ENCODE measurements at places on chromosomes 7 and 10.

GRCh38 chr10:126104767-126105166 lies 208.4 kb downstream of the FANK1 start:
- DNase-seq, result no peak

DNA sequence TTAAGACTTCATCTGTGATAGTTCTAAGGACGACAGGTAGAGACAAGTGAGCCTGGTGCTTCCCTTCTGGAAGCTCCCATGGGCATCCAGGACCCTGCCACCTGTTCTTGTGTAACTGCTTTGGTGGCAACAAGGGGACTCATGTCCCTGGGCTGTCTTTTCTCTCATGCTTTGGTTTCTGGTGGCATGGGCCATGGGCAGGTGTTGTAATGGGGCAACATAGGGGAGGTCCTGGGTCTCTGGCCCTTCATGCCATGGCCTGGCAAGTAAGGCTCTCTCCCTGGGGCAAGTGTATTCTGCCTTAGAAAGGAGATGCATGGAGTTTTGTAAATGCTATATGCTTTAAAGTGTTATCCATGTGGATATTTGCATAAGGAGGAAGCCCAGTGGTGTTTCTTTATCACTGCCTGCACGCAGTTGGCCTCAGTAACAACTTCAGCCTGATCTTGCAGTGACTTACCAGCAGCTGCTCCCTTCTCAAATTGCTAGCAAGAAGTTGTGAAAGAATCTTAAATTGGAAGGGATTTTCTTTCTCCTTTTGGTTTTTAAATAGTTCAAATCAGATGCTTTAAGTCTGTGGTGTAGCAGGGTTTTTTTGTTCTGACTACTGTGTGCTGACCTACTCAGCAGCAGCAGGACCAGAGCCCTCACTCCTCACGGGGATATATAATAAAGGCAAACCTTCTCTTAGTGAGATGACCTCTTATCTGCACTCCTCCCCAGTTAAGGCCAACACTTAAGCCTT lies 39.9 kb downstream of the OGDH start:
- no peak for DNase-seq

DNA sequence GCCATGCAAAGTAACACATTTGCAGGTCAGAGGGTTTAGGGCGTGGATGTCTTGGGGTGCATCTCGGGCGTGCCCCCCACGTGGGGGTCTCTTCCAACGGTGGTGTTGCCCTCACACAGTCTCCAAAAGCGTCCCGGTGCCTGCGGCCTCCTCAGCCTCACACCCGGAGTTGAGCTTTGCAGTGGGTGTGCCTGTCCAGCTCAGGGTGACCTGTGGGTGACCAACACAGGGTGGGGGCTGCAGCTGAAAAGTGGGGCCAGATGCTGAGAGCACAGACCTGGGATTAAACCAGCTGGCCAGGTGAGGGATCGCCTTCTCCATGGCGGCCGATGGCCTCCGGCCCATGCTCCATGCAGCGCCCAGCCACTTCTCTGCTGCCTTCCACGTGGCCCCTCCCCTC lies 63.1 kb downstream of the PWWP2B start:
- DNase-seq, result no peak

GRCh38 chr7:134059921-134060320 lies 67.2 kb upstream of the LRGUK start:
- DNase-seq, result no peak

- no peak for DNase-seq
These were observed 63.3 kb upstream of the NANOS1 start for GRCh38 chr10:118966076-118966849.

DNA sequence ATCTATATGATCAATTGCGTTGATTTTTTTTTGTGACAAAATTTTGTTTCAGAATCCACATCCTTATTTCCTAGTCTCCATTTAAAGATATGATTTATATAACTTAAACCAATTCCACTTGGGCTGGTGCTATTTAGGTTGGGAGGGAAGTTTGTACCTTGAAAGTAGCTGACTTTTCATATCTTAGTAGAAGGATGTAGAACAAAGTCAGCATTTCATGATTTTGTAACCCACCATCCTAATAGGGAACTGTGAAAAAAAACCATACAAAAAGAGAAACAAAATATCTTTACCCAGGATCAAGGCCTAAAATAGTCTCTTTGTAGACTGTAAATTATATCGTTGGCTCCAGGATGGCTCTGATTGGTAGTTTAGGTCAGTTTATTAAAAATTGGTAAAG lies 8.3 kb downstream of the HECTD2 start:
- DNase-seq, result no peak

DNA sequence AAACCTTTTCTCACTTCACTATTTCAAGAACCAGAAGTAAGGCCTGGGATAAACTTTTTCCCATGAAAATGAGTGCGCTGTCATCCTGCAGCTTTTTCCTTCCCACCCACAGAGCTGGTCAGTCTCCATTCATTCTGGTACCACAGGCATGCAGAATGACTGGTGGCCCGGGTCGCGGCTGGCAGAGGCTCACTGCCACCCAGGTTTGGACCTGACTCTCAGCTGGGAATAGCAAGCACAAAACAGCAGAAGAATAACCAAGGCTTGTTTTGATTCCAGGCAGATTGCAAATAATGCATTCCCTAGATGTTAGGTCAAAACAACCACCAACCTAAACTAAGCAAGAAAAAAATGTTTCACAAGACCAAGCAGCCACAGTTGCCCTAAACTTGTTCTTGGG lies 190.5 kb upstream of the NRP1 start:
- DNase-seq, result no peak

DNA sequence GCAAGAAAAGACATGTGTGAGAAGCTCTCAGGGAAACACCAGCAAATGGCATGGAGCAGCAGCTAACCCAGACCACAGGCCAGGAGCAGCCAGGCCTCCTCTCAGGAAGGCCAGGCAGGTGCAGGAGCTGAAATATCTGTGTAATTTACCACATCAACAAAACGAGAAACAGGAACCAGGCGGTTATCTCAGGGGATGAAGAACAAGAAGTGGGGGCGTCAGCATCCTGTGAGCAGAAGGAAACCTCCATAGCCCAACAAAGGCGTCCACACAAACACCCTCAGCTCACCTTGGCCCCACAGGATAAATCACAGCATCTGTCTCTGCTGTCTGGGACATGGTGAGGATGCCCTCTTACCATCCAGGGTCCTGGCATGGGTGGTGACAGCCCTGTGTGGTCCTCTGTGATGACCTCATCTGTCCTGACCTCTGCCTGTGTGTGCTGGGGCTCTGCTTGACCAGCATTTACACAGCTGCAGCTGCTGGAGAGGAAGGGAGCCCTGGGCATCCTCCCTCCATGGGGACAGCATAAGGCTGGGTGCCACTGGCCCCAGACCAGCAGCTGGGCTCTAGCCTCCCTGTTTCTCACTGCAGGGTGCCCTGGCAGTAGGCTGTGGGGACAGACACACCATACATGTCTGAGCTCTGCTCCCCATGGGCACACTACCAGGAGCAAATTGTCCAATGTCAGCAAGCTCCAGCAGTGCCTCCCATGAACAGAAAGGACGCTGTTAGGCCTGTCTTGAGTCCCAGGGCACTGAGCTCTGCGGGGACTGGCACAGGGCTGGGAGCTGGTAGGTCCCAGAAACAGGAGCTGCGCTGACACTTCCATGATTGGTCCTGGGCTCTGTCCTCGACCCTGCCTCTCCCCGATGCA lies 34.6 kb downstream of the ANXA8 start:
- no peak for DNase-seq

DNA sequence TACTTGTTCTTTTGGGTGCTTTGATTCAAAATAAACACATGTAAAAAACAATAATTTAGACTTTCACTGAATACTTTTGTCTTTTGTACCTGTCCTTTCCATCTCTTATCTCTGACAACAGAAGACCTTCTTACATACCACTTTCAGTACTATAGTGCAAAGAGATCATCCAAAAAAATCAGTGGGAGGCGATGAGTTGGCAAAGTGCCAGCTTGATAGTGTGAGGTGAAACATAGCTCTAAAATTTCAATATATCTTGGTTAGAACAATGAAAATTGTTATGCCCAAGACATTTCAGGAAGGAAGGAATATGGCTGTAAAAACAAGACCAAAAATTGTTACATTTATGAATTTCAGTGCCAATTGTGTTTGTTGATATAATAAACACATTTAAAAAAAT lies 390.2 kb upstream of the COBL start:
- DNase-seq, result no peak

DNA sequence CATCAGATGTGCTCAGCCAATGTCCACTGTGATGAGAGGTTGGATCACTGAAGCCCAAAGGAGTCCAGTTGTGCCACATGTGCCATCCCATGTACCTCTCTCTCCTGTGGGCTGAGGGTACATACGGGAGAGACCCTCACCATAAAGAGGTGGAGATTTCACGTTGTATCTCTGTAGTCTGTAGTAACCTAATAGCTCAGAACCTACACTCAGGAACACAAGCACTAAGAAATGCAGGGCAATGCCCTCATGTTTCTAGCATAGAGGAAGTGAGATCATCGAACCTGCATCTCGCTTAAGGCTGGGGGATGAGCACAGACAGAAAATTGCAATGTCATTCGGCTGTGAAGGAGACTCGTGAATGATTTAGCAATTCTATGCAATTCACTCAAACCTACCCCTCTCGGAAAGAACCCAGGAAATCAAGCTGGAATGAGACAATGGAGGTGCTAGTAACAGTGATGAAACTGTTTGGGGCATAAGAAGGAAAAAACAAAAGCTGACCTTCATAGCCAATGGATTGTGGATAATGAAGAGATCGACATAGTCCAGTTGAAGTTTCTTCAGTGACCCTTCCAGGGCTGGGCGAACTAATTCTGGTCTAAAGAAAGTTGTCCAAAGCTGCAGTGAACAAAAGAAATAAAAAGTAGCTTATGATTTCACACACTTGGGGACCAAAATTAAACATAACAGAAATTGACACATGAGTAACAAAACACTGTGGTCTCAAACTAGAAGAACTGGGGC lies 80.3 kb upstream of the UCN3 start:
- DNase-seq, result no peak

- DNase-seq, result no peak
These were observed 85.2 kb downstream of the ADARB2 start for GRCh38 chr10:1652151-1652550.

All from esophagus squamous epithelium (tissue), 5 donors.